NCI-H82 (cell line): ENCODE measurements at places on chromosomes 3 and 15.

DNA sequence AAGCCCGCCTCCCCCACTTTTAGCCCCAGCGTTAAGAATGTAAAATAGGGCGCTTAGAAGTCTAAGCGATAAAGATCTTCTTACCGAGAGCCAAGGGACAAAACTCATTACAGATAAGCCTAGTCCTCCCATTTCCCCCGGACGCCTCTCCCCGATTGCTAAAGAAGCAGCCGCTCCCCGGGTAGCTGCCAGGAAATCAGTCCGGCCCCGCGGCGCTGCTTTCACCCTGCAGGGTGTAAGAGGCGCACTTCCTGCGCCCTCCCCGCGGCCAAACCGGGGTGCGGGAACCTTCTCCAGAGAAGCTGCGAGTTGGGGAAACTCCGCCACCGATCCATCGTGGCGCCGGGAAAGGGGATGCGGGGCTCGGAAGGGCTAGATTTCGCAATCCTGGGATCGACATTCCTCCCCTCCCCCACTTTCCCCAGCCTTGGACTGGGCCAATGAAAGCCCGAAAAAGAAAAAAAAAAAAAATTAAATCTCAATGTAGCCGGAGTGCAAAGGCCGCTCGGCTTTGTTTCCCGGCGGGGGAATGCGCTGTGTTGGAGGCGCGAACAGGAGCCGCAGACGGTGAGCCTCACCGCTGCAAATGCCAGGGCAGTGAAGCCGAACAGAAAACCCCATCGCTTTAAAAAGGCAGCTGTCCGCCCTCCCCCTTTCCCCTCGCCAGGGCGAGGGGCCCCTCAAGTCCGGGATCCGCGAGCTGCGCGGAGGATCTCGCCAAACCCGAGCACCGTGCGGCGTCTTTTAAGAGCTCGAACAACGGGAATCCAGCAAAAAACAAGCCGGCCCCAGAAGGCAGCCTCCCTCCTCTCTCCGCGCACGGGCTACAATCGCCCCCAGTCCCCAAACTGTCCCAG is 626 bp upstream of the PTPRG start:
- peak; percentile 88 for DNase-seq

DNA sequence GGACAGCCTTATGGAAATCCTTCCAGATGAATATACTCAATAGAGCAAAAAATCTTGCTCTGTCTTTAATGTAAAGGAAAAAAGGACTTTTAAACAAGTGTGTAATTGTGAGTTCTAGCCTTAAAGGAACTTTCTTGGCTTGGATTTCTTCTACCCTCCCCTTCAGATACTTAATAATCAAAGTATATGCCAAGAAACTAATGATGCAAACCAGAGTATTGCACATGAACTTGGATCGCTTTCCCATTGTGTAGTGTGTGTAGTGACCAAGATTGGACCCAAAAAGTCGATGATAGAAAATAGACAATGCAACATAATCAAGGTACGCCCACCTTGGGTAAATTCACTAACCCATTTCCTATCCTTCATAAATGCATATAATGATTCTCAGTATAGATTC is 123.8 kb downstream of the TIGIT start:
- no peak for DNase-seq

DNA sequence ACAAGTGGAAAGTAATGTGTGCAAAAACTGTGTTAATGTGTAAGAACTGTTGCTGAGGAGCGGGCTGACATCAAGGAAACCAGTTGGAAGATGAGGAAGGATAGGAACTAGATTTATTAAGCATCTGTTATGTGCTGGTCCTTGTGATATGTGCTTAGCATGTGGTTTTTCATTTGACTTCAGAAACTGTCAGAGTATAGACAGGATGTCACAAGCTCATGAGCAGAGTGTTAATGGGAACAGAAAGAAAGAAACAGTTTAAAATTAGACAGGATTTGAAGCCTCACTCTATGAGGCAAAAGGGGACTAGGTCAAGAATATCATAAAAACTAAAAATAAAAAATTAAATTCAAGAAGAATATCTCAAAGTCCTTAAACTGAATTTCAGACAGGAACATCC is 270.6 kb upstream of the DPPA4 start:
- no peak for DNase-seq

GRCh38 chr3:112167758-112168157 is 34.7 kb upstream of the GCSAM start:
- no peak for DNase-seq

- no peak for DNase-seq
These were observed 108.4 kb upstream of the RASGRP1 start for GRCh38 chr15:38672814-38673670.

DNA sequence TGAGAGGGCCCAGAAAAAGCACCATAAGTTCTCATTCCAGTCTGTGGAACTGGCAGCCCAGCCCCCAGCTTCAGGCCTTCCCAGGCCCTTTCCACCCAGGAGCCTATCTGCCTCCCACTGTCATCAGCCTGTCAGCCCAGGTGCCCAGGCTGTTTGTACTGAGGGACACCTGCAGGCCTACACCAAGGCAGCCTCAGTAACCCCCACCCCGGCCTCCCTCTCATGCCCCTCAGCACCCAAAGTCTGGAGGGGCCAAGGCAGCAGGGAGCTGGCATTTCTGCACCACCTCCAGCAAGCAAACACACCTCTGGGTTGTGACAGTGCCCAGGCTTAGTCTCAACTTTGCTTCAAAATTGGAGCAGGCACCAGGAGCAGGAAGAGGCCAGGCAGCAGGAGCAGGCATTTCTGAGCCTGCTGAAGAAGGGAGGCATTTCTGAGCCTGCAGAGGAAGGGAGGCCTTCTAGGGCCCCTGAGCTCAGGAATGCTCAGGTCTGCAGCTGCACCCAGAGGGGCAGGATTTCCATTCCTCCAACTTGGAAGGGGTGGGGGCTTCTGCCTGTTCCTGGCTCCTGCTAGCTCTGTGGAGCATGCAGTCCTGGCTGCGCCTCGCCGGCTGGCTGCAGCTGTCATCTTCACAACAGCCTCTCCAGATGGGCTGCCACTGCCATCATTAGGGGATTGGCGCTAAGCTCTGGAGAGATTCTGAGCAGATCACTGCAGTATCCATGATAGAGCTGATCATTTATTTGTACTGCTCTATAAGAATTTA is 396.1 kb downstream of the UNC13C start:
- DNase-seq, result peak; percentile 71

DNA sequence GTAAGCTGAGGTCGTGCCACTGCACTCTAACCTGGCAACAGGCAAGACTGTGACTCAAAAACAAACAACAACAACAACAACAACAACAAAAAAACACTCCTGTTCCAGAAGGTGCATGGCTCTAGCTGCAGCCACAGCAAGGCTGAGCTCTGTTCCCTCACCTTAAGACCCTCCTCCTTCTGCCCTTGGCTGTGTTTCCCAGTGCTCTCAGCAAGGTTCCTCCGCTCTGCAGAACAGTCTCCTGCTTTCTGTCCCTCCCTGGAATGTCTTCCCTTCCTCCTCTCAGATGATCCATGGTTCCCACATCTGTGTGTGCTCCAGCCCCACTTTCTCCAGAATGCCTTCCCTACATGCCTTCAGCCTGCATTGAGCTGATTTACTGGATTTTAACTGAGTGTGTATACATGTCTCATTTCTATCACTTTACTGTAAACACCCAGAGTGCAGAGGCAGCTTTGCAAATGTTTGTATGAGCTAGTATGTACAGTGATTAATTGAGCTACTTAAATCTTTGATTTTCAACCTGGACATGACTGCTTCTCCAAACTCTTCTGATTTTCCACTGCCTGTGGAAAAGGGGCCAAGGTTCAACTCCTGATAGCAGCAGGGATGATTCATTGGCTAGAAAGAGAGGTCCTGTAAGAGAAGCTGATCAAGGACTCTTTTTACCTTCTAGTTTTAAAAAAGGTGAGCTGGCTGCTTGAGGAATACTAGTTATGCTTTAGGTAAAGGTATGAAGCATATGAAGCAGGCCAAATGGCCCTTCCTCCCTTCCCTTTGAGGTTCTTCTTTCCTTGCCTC is 14.7 kb downstream of the ANKUB1 start:
- DNase-seq, result no peak

DNA sequence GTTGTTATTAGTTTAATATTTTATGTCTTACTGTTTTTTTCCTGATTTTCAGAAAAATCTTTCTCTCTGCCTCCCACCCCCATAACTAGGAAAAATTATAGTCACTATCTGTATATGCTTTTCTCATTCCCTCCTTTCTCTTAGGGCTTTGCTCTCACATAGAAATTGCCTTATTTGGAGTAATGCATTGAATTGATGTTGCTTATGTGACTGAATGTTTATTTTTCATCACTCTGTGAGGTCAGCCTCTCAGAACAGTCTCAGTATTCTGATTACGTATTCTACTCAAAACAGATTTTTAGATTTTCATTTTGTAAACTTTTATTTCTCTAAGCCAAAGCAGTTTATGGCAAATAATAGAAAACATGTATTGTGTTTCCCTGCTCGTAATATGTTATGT is 121.0 kb downstream of the SLMAP start:
- no peak for DNase-seq

GRCh38 chr3:109023656-109024254 is 70.1 kb upstream of the GUCA1C start:
- peak; percentile 70 for DNase-seq

- DNase-seq, result no peak
These were observed 17.0 kb upstream of the ACTC1 start for GRCh38 chr15:34812369-34812768.

GRCh38 chr3:164452707-164453106 is 625.6 kb downstream of the SI start:
- DNase-seq, result no peak

DNA sequence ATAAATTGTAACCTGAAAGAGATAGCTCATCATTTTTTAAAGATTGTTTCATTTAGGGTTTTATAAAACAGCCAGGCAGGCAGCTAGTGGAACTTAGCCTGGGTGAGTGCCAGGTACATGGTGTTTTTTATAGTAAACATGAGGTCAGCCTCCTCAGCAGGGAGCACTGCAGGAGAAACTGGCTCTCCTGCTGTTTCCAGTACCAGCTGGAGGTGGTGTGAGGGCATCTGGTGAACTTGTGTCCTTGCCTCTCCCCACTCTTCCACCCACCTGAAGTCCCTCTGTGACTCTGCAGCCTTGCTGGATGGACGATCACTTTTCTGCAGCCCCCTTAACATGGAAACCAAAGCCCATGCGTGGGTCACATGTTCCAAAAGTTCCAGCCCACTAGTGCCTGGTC is 128.4 kb downstream of the FAM174B start:
- no peak for DNase-seq

DNA sequence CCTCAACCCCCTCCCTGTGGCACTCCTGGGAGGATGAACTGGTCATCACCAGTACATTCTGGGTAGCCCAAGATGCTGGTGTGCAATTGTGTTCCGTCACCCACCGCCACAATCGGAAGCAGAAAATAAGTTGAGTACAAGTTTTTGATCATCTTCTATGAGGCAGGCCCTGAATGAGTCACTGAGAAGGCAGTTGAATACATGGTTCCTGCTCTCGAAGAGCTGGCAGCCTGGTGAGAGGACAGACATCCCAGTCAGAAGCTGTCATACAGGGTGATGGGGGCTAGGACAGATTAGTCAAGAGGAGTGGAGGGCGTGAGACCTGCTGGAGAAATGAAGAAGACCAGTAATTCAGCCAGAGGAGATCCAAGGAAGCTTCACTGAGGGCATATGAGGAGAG is 6.2 kb downstream of the CEMIP start:
- DNase-seq, result no peak

DNA sequence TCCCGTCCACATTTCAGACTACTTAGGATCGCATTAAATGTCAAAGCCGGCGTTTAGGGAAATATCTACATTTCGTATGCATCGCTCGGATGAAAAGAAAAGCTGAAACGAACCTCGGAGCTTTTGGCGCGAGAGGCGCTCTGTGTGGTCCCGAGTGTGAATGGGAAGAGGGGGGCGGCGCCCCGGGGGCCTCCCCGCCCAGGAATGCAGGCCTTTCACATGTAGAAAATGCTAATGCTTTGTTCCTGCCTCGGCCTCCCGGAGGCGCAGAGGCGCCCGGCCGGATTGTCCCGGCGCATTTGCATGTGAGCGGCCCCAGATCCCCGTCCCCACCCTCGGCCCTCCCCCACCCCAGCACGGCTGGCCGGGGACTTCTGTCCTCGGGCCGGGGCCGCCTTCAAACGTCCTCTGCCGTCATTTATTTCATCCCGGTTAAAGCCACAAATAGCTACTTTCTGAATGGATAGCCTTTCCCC is 37.0 kb upstream of the TRIM71 start:
- DNase-seq, result peak; percentile 79

DNA sequence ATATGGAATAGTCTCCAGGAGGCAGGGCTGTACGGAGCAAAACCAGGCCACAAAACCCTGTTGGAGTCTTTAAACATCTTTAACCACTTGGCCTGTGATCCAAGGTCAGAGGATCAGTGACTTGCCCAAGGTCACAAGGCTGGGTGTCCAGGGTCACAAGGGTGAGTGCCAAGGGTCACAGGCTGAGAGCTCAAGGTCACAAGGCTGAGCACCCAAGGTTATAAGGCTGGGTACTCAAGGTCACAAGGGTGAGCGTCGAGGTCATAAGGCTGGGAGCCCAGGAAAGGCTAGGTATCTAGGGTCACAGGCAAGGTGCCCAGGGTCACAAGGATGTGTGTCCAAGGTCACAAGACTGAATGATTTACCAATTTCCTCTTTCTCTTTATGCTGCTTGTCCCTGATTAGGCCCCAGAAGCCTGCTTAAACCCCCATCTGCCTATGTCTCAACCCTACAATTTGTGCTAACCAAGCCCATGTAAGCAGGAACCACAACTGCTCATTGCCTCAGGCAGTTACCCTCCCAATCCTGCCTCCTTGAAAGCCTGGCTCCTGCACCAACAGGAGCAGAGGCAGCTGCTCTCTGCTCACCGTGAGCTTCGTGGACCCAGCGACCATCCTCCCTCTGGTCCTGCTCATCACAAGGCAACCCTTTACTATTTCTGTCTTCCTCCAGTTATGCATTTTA is 51.5 kb downstream of the MGLL start:
- no peak for DNase-seq

GRCh38 chr3:35648347-35648746 is 9.0 kb downstream of the ARPP21 start:
- no peak for DNase-seq

DNA sequence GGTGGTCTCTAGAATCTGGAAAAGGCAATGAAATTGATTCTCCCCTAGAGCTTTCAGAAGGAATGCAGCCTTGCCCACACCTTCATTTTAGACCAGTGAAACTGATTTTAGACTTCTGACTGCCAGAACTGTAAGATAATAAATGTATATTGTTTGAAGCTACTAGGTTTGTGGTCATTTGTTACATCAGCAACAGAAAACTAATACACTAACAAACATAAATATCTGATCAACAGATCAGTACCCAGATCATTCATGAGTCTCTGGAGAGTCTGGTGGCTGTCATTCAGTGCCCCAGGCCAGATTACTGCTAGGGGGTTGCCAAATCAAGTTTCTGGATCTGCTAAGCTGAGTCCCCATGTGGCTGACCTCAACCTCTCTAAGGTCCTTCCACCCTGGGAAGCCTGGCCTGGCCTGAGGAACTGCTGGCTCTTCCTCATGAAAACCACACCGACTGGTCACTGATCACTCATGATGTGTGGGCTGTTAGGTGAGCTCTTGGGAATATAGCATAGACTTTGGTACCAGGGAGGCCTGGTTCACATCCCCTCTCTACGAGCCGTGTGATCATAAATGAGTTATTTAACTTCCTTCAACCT is 11.1 kb upstream of the LACTB start:
- DNase-seq, result no peak
